GM12864 (cell line): ENCODE measurements at places on chromosomes 4 and X.

DNA sequence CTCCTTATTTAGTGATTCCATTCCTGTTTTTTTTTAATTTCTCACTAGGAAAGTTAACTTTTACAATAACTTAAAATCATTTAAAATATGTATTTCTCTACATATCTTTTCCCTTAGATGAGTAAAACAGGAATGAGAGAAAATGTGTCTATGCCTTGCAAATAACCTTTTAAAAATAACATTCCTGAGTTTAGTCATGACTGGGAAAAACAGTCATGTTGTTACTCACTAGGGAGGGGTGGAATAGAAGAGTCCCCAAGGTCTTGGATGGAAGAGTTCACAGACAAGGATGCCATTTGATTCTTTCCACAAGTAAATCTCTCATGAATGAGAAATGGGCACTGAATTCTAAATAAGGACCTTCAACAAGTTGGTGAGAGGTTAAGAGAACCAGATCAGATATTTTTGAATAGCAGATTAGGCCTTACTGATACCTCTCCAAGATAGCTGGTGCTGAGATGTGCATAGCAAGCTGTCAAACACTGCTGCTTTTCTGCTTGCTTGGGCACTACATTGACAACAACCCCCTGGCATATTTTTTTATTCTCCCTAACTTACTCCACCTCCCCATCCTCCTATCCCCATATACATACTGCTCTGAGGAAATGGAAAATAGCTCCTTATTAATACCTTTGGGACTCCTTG, 25.1 kb downstream of the UGDH start:
- DNase-seq: no peak

DNA sequence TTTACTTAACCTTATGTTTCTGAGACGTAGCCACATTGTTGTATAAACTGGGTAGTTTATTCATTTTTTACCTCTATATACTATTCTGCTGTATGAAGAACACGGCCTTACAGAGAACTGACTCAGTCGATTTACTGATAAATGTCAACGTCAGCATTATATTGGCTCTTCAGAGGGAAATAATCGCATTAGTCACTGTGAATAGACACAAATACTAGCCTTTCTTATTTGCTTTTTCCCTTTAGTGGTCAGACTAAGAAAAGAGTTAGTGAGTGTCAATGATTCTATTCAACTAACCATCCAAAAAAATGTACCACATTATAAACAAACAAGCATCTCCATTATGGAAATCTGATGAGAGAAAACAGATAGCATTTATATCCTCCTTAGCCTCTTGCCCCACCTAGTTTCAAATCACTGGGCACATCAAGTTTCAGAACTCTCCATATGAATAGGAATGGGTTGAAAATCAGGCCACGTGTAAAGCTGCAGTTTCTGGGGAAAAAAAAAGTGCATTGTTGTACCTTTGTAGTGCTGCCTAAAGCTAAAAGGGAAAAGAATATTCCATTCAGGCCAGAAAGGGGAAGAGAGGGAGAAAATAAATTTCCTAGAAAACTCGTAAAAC, 146.7 kb upstream of the VCX3A start:
- no peak for DNase-seq

DNA sequence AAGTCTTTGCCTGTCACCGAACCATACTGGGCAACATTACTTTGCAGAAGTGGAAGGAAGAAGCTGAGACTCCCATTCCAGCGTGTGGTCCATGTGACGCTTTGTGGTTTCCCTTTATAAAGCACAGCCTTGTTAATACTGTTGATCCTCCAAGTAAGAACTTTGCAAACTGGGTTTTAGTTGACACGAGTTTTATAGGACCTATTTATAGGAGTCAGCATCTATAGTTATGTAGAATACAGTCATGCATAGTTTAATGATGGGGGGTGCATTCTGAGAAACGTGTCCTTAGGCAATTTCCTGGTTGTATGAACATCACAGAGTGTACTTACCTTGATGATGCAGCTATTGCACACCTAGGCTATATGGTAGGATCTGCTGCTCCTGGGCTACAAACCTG, 1879.4 kb upstream of the TENM3 start:
- no peak for DNase-seq

GRCh38 chr4:95551653-95552052, 2.9 kb upstream of the UNC5C start:
- DNase-seq: no peak

GRCh38 chr4:121219227-121219626, 55.1 kb upstream of the TNIP3 start:
- no peak for DNase-seq

DNA sequence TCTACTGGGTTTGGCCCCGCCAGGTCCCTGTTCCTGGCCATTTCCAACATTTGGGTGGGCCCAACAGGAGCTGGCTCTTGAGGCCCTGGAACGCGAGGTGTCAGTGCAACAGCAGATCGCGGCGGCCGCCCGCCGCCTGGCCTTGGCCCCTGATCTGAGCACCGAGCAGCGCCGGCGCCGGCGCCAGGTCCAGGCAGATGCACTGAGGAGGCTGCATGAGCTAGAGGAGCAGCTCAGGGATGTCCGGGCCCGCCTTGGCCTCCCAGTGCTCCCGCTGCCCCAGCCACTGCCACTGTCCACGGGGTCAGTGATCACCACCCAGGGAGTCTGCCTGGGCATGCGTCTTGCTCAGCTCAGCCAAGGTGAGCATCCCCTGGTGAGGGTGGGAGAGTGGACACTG, 5.5 kb downstream of the CCDC120 start:
- no peak for DNase-seq

DNA sequence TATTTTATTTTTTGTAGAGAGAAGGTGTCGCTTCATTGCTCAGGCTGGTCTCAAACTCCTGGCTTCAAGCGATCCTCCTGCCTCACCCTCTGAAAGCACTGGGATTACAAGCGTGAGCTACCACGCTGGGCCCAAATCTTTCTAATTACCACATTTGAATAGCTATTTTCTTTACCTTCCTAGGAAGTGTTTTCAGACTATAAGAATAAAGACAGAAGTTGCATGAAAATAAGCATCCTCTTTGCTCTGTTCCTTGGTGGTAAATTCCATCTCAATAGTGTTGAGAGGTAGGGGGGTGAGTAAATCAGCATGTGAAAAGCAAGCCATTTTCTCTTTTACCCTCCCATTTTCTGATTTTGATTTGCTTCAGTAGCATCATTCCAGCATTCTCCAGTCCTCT, 122.4 kb downstream of the LARP7 start:
- no peak for DNase-seq

DNA sequence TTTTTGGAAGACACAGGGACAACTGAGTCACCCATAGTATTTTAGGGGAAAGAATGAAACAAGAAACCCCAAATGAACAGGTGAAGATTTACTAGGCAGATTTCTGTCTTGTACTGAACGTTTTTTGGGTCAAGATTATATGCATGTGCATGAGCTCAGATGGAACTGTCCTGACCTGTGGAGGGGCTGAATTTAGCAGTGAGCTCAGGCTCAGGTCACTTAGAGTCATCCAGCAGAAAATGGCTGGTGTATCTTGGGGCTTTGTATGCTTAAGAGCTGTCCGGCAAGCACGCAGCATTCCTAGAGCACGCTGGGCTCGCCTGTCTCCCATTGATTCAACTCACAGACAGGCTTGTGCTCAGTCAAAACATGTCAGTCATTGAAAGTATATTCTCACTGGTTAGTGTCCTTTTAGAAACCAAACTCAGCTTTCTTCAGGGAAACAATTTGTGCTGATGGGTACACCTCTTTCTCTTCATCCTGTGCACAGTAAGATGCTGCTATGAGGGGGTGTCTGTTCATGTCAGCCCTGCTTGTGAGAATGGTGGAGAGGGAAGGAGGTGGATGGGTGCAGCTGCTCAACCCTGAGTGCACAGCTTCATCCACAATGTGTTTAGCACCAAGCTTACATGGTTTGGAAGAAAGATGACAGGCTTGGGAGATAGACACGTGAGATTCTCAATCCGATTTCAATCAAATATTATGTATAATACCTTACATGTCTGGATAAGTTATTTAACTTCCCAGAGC, 47.5 kb upstream of the PDLIM3 start:
- DNase-seq: no peak

DNA sequence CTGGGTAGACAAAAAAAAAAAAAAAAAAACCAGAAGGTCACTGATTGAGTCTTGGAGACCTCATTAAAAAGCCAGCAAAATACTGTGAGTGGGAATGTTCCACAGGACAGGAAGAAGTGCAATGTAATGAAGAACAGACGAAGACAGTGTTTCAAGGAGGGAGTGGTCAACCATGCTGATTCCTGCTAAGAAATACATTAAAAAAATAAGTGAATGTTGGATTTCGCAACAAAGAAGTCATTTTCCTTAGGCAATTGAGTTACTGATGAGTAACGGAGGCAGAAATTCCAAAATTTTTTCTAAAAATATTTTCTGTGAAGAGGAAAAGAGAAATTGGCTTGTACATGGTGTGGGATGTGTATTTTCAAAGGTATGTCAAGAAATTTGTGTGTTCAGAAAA, 94.3 kb upstream of the FAM47B start:
- DNase-seq: no peak

- no peak for DNase-seq
These were observed 10.8 kb upstream of the COPS4 start for GRCh38 chr4:83024233-83024632.

GRCh38 chr4:165476214-165477098, 97.6 kb downstream of the CPE start:
- no peak for DNase-seq

DNA sequence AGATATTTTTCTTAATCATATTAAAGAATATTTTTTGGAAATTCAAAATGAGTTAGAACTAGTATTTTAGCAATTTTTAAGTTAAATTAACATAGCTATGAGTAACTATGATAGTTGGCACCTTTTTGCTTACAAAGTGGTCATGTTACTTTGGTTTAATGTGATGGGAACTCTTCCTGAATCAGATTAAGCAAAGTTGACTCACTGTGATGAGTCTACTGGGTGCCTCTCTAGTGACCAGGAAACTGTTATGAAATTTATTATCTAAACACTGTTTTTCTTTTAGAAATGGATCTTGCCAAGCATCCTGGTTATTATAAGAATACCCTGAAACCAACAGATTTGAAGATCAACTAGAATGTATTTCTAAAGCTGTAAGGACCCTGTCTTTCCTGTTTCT, 985.8 kb downstream of the TRAM1L1 start:
- no peak for DNase-seq

- no peak for DNase-seq
These were observed 95.4 kb upstream of the FRG1 start for GRCh38 chr4:189845145-189845846.

GRCh38 chrX:319579-320125, 1.1 kb upstream of the GTPBP6 start:
- DNase-seq: no peak

- DNase-seq: peak; percentile 22
These were observed 545.2 kb downstream of the C4orf33 start for GRCh38 chr4:129641179-129641578.

GRCh38 chr4:48939785-48940184, 33.2 kb upstream of the OCIAD2 start:
- no peak for DNase-seq

DNA sequence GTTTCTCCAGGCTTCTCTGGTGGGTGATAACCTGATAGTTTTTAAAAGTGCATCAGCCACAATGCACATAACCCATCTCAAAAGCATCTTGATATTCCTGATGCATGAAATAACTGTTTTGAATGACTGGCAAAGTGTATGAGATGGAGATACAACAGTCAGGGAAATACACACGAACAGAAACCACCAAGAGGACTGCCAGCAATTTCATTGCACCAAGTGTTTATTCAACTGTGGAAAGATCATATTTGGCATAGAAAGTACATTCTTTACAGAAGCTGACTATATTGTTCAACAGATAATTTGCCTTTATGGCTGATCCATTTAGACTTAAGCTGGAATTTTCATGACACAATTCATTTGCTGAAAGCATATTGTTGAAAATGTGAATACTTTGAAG, 139.5 kb downstream of the SLIT2 start:
- no peak for DNase-seq

- DNase-seq: no peak
These were observed 55.5 kb downstream of the SPANXN4 start for GRCh38 chrX:143081231-143081630.
